ENCODE measurements at places on chromosomes 11 and 22. TPM values are rescaled to one million over a fixed set of nuclear protein-coding genes. Genes with fewer than 3 reads are reported as not detected.
A peak's percentile ranks its signal among the peaks of the same experiment; 100 is the strongest.

Gene LIF
- 70.9 TPM for total RNA-seq

GRCh38 chr11:17015627-17016126, 1.5 kb upstream of the PLEKHA7 start:
- no peak for DNase-seq

- DNase-seq = no peak
Observed at GRCh38 chr11:69919659-69920344, 100.6 kb upstream of the FGF3 start.

DNA sequence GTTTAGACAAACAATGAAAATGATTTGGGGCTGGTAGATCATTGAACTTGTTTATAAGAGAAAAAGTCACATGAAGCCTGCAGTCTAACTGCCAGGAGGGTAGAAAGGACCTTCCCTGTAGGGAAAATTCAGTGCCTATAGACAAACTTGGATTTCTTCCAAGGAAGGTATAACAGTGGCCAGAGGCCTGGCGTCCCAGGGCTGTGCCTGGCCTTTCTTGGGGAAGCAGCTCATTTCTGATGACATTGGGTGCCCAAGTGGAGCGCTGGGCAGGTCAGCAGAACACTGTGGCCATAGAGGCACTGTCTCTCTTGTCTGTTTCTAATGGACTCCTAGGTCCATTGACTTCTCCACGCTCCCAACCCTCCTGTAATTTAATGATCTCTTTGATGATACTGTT, 6.6 kb upstream of the FXYD6 start:
- DNase-seq = no peak

Gene NLRP6
- total RNA-seq = not detected

DNA sequence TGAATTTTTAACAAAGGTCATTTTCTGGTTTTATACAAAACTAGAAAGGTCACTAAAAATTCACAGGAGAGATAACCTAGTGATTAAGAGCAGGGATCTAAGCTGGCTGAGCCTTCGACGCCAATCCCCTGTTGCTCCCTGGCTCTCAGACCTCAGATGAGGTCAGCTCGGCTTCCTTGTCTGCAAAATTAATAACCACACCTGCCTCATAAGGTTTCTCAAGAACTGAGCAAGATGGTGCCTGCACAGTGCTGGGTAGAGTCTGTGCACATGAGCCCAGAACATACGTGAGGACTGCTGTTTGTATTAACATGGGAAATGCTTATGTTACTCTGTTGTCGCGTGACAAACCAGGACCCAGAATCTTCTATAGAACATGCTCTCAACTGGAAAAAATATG, 24.4 kb upstream of the CD5 start:
- no peak for DNase-seq

DNA sequence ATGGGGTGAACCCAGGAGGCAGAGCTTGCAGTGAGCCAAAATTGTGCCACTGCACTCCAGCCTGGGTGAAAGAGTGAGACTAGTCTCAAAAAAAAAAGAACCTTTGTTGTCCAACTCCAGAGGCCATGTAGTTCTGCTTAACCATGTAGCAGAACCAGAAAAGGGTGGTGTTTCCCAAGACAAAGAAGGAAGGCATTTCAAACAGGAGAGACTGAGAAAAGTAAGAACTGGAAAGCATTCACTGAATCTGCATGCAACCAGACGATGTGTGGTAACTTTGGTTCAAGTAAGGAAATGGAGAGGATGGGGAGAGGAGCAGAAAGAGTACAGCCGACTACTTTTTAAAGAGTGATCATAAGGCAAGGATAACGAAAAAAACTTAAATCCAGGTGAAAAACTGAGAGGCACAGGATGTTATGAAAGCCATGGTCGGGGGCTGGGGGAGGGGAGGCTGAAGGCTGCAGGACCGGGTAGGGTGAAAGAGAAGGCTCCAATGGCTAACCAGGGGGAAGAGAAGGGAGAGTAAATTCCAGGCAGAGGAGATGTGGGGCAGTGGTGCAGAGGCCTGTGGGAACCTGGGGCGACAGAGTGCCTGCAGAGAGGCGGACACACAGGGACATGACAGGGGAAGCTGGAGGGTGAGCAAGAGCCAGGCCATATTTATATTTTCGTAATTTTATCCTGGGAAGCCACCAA, 48.8 kb downstream of the MAPK1 start:
- DNase-seq = no peak

DNA sequence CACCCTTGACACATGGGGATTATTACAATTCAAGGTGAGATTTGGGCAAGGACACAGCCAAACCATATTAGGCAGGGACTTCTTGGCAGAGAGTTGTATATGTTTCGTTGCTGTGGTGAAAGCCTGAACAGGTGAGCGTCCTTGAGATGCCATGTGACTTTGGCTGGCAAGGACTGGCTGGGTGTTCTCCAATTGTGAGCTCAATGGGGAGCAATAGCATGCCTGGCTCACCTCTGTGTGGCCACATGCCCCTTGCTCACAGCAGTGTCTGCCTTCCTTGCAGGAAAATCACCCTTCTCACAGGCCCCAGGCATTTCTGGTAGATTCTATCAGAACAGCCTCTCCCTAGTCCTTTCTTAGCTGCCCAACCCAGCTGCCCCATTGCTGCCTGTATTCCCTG, 105.5 kb downstream of the PARVA start:
- DNase-seq = no peak

- DNase-seq = no peak
Observed at GRCh38 chr11:75103380-75104026, 6.8 kb upstream of the OR2AT4 start.

Gene PRRG4
- 0.64 TPM for total RNA-seq

Gene GGT5
- not detected for total RNA-seq

Gene TH
- total RNA-seq = not detected

DNA sequence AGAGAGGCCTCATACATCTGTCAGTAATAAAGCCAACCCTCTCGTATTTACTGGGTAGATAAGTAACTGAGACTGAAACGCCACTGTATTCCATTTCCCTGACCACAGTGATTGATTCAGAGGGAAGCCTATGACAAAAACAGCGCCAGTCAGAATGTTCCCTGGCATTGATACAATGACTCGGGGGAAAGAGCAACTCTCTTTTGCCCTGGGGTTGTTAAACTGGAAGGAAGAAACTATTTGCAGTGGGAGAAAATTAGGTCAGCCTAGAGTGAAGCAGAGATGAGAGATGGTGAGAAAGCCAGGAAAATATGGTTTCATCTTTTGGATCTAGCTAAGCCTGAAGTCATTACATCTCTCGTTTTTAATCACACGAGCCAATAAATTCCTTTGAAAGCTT, 48.6 kb upstream of the RBFOX2 start:
- no peak for DNase-seq

DNA sequence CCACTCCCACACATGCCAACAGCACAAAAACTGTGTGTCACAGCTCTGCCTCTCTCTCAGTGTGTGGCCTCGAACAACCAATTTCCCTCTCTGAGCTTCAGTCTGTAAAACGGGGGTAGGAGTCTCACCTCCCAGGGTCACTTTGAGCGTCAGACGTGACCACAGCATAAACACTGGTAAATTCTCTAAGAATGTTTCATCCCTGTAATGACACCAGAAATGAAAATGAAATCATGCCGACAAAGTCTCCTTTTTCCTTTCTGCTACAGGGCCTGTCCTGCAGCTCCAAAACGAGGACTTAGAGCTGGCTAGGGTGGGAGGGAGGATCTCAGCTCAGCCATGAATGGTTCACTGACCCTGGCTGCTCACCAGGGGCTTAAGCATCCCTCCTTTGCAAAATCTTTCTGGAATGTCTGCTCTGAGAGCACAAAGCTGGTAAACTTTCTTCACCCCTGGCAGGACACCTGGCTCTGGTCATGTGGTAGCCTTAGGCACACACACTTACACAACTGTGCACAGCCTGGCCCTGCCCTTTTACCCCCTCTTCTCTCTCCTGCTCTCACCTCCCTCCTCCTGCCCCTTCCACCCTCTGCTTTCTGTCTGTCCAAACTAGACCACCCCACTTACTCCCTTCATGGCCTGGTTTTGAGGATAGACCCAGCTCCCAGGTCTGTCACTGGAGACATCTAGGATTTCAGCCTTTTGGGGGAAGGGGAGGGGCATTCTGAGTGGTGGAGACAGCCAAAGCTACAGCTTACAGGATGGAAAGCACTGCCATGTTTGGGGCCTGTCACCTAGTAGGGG, 12.3 kb upstream of the TSKU start:
- DNase-seq = peak; percentile 94

All from NCI-H460 (cell line).